ENCODE measurements at places on chromosomes 6 and 20.

- no peak for DNase-seq
These were observed 627 bp downstream of the RPS18 start for GRCh38 chr6:33272275-33273128.

GRCh38 chr20:61797971-61798411, 267.7 kb downstream of the TAF4 start:
- no peak for DNase-seq

GRCh38 chr20:40688129-40689099, 622 bp downstream of the MAFB start:
- no peak for DNase-seq

DNA sequence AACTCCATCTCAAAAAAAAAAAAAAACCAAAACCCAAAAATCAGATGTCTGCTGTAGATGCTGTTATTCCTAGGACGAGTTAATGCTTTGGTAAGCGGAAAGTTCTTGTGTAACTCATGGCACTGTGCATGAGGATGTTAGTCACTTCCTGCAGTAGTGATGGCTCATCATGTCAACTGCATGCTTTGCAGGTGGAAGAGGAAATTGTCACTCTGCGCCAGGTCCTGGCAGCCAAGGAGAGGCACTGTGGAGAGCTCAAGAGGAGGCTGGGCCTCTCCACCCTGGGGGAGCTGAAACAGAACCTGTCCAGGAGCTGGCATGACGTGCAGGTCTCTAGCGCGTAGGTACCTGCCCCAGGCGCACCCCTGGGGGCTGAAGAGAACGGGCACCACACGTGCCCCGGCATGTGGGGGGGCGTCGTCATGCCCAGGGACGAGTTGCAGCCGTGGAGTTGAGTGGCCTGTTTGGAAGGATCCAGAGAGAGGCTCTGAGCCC, 8.5 kb downstream of the TPD52L2 start:
- no peak for DNase-seq

DNA sequence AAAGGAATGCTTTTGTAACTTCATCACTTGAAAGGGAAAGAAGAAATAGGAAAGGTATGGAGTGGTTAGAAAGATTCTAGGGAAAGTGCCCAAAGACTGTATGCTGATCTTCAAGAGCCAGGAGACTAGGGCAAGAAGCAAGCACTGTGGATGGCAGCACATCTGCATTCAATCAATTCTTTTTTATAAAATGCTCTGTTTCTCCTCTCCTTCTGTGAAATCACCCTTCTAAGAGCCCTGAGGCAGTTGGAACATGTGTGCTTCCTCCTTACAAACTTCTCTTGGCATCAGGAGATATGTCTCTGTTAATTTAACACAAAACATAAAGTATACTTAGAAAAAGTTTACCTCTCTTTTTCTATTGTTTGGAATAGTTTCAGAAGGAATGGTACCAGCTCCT, 1162.2 kb upstream of the GJE1 start:
- DNase-seq = no peak

DNA sequence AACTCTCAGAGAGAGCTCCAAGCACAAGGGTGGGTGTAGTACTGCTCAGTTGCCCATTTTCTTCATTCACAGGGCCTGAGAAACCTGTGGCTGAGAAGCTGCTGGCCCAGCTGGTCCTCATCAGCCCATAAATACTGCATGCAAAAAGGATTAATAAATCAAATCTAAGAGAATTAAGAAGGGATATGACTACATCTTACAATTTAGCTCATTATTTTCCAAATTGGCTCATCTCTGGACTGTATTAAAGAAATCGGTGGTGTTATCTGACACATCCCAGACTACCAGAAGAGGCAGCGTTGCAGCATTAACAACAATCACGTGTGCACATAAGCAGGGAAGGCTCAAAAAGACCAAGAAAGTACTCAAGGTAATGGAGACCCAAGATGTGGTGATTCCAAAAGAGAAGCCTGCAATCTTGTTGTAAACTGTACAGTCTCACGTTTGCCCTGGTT, 90.7 kb downstream of the CD24 start:
- DNase-seq = no peak

DNA sequence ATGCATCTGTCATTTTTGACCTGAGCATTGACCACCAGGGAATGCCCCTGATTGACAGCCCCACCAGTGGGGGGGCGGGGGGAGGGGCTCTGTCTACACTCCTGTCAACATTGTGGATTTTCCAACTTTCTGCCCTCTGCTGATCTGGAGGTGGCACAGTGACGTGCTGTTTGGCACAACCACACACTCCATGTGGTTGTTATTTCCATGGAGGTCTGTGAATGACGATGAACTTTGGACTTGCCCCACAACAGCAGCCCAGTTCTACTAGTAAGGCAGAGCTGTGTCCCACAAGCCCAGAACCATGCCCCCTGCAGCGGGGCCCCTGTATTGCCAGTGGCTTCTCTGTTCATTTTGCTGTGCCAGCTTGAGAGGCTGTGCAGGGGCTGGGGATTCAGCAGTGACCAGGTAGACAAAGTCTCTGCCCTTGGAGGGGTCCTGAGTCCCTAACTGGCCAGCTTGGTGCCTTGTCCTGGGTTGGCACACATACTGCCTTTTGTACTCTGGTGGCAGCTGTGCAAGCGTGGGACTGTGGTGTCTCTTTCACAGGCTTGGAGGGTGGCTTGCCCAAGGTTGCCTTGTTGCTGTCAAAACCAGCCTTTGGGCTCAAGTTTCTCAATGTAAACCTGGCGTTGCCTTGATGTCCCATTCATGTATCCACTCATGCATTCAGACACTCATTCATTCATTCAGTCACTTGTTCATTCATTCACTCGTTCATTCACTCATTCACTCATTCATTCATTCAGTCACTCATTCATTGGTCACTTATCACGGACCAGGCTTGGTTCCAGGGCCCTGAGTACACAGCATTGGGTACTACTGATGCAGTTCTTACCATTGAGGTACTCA, 108.5 kb downstream of the SYCP2 start:
- no peak for DNase-seq

- no peak for DNase-seq
These were observed 142.2 kb upstream of the SAMD5 start for GRCh38 chr6:147366290-147366689.

GRCh38 chr6:110933912-110934311, 24.6 kb upstream of the GTF3C6 start:
- DNase-seq = no peak

DNA sequence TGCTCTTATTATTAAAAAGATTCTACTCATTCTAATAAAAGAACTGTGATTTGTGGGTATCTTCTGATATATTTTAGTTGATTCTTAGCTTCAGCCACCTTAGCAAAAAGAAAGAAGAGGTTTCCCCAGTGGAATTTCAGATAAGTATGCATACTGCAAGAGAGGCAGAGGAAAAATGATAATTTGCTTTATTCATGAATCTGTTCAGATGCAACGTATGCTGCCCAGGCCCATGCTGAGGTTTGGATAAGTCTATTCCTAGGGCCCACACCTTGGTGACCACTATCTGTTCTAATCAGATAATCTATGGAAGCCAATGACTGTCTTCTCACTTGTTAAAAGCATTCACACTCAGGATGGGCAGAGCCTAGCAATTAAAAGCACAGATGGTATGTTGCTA, 194.0 kb downstream of the HIVEP2 start:
- DNase-seq = no peak

DNA sequence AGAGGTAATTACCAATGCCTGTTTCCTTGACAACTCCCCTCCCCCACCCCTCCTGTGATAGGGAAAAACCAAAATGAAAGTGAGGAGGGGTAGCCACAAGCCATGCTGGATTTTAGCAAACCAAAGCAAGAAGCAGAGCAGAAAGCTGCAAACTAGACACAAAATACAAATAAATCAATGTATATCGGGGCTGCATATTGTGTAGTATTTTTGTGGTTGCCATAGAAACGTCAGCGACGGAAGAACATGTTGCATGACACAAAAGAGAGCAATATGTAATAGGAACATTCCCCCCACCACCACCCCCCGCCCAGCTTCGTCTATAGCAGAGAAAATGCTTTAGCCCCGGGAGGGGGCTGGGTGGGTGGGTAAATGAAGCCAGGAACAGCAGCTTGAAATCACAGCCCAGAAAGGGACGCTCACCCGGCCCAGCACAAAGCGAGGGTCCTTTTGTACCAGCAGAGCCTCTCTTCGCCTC, 548 bp downstream of the AGPAT4 start:
- no peak for DNase-seq

- DNase-seq = no peak
These were observed 513.0 kb downstream of the EPHA7 start for GRCh38 chr6:92906385-92906784.

DNA sequence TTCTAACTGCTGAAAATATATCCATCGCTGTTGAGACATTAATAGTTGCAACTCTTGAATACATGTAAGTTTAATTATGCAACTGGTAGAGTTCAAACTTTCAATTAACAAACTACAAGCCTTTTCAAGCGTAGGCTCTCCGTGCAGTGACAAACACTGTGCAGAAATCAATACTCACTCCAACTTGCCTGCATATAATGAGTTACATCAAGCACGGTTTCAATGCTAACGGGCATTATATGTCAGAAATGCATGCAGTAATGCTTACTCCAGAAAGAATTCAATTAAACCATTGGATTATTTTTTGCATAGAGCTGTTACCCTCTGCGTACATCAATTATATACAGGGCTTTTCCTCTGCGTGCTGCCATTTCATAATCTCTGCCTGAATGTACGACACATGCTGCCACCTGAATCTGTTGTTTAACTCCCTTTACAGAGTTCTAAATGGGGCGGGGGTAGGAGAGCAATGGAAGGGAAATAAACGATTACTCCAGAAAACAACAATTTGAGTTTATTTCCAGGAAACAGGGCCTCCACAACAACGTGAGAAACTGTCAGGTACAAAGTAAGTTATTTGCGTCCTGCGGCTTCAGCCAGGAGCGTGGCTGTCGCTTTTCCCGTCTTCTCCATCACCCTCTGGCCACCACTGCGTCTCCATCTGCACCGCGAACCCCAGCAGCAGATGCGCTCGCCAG, 1.8 kb downstream of the PTPRK start:
- no peak for DNase-seq

DNA sequence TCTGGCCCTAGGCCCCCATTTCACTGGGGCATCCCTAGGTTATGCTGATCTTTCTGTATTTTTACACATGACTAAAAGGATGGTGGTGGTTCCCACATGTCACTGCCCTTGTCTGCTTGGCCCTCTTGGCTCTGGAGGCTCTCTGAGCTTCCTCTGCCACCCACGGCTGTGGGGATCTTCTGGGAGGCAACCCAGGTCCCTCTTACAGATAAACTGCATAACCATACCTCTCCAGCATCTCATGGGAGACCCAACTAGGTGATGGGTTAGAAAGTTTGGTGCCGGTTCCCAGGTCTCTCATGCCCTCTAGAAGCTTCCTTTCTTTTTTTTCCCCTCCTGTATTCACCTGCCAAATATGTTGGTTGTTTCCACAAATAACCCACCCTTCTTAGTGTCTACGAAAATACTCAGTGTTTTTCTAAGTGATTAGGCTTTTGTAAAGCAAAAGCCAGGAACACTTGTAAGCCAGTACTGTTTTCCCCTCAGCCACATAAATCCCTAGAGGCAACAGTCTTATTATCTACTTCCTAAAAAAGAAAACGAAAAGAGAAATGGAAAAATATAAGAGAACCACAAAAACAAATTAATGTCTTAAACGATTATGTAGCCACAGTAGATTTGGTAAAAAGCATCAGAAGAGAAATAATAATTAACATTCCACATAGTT, 71.7 kb upstream of the SMLR1 start:
- DNase-seq = no peak

GRCh38 chr6:13307508-13307995, 20.8 kb downstream of the TBC1D7 start:
- DNase-seq = no peak

- DNase-seq = no peak
These were observed 79.5 kb upstream of the ATXN1 start for GRCh38 chr6:16840725-16841124.

GRCh38 chr6:73983367-73983766, 287.4 kb downstream of the CD109 start:
- DNase-seq = no peak

GRCh38 chr6:43842231-43842794, 72.3 kb downstream of the VEGFA start:
- DNase-seq = no peak

DNA sequence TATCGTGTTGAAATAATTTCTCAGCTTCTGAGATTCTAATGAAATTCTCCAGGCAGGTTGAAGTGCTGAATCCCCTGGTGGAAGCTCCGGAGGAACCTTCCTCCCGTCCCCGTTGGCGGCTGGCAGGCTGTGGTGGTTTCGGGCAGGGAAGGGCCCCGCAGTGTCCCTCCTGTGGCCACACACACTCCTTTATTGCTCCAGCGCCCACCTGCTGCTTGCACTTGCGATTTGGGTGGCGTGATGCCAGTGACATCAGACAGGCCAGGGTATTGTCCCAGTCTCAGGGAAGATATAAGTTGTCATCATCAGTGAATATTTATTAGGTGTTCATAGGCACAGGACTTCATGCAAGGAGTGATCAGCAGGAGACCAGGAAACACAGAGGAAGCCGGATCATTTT, 530.4 kb downstream of the QKI start:
- DNase-seq = no peak

DNA sequence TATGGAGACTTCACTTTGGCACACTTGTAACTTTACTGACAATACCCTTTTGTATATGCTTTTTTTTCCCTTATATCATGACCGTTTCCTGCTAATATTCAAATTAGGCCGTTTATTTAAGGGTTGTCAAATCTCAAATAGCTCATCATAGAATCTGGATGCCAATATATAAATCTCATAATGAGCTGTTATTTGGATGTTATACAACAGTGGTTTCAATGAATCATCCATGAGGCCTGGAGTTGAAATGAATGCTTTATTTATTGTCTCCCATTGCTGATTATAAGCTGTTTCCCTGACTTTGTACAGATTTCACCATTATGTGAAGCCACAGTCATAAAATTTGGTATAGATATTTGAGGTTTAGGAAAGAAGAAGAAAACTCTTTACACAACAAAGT, 256.1 kb downstream of the PLCB1 start:
- DNase-seq = no peak

DNA sequence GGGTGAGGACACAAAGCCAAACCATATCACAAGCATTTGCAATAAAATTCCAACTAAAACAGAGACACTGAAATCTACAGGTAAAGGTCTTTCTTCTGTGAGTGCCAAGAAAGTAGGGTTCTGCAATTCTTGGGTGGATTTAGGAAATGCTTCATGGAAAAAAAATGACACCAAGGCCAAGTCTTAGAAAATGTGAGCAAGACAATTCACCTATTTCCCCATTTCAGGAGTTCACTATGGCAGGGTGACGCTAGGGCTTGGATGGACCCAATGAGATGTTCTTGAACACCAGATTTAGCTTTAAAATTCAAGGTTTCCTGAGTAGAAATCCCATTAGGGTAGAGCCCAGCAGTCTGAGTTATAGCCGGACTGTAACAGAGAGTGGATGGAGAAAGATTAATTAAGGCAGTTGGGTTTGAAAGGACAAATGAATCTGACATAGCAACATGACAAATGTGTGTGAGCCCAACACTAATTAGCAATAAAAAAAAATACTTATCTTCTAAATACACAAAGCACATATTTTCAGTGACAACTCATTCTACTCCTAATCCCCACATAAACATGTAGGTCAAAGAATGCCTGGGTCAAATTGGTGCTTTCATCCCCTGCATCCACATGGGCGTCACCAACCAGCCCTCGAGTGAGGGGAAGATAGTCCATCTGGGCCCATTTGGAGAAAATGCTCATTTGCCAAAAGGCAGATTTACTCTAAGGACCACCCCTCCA, 180.4 kb upstream of the JARID2 start:
- no peak for DNase-seq

- no peak for DNase-seq
These were observed 3.9 kb downstream of the JAG1 start for GRCh38 chr20:10669843-10670446.

GRCh38 chr6:41922154-41922553, 855 bp downstream of the BYSL start:
- DNase-seq = no peak

- DNase-seq = no peak
These were observed 52.4 kb downstream of the DSTN start for GRCh38 chr20:17622086-17622850.
